Epithelial cell of umbilical artery (primary cell): ENCODE measurements at places on chromosomes 1 and 21. TPM values are rescaled to one million over a fixed set of nuclear protein-coding genes. Genes with fewer than 3 reads are reported as not detected.

Gene CCDC185
- under 0.01 TPM in 1 of 2 replicates, not detected in the other for total RNA-seq

Gene FRRS1
- total RNA-seq = 1.9 and 4.6 TPM in 2 replicates

Gene SMCP
- total RNA-seq = not detected in 2 replicates

Gene RAB42
- total RNA-seq = 0.97 TPM in 1 of 2 replicates, not detected in the other

Gene CR1L
- total RNA-seq = not detected in 2 replicates

Gene FBXO28
- 27.9 and 34.2 TPM in 2 replicates for total RNA-seq

Gene INAVA
- total RNA-seq = not detected in 2 replicates

Gene FMO2
- not detected in 2 replicates for total RNA-seq

Gene S100A2
- 2.9 and 4.0 TPM in 2 replicates for total RNA-seq

Gene CELA3A
- not detected in 2 replicates for total RNA-seq

Gene UBXN10
- total RNA-seq = under 0.01 TPM in 1 of 2 replicates, not detected in the other

Gene GPR52
- total RNA-seq = 0.32 and 0.61 TPM in 2 replicates

Gene ERICH3
- total RNA-seq = not detected in 2 replicates

Gene PYHIN1
- not detected in 2 replicates for total RNA-seq

Gene NRIP1
- total RNA-seq = 21.4 and 29.9 TPM in 2 replicates

Gene PARK7
- total RNA-seq = 292 and 381 TPM in 2 replicates

Gene RNF223
- total RNA-seq = not detected in 2 replicates

Gene SAMD11
- total RNA-seq = under 0.01 and 0.32 TPM in 2 replicates

Gene NHLH1
- total RNA-seq = 0.15 TPM in 1 of 2 replicates, not detected in the other

Gene RNU1-2
- under 0.01 and 5,836 TPM in 2 replicates for total RNA-seq
